Stimulated activated CD4-positive, alpha-beta T cell treated with anti-CD3 and anti-CD28 coated beads, Interleukin-1b, Interleukin-23, amount 100 ng/mL, for 48 hours (primary cell): ENCODE measurements at places on chromosomes 3 and 15.

- DNase-seq, result no peak
Measured at GRCh38 chr3:63193647-63194046, 84.5 kb upstream of the SYNPR start.

GRCh38 chr3:14872706-14873105 is 53.9 kb downstream of the FGD5 start:
- DNase-seq, result no peak

DNA sequence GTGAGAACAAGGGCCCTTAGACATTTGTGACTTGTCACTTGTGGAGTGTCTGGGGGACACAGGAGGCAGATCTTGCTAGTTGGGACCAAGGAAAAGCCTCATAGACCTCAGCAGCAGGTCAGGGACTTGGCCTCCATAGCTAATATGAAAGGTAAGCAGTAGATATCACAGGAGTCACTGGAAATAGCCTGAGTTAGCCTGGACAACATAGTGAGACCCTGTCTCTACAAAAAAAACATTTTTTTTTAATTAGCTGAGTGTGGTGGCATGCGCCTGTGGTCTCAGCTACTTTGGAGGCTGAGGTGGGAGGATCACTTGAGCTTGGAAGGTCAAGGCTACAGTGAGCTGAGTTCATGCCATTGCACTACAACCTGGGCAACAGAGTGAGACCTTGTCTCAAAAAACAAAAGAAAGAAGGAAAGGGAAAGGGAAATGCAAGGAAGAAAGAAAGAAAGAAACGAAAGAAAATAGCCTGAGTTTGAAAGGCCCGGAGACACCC is 37.1 kb upstream of the CLK3 start:
- DNase-seq, result no peak

GRCh38 chr3:152434142-152434541 is 165.4 kb downstream of the MBNL1 start:
- DNase-seq, result no peak

GRCh38 chr15:100147828-100148227 is 193.9 kb downstream of the ADAMTS17 start:
- DNase-seq, result no peak
